ENCODE measurements at places on chromosomes 6 and 20. TPM values are rescaled to one million over a fixed set of nuclear protein-coding genes. Genes with fewer than 3 reads are reported as not detected.

HLA-DPB1 gene
- total RNA-seq = 23.4 TPM

ARFGEF3 gene
- 0.33 TPM for total RNA-seq

DNA sequence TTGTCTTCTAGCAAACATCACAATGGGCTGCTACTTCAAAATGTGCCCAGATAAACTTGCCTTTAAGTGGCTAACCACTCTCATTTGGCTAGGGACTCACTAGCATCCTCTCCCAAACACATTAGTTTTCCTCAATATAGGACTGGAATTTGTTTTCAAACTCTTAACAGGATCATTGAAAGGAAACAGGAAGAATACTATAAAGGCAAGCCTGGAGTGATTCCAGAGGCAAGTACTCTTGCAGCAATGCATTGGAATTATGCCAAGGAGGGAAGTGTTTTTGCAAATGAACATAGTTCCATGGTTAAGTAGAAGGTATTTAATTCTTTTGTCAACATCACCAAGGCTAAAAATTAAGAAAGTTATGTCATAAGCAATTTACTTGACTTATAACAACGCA is 12.2 kb downstream of the EPHA7 start:
- no peak for DNase-seq

GRCh38 chr6:53924821-53925422 is 130.1 kb downstream of the LRRC1 start:
- DNase-seq = no peak

CGA gene
- total RNA-seq = not detected

DNA sequence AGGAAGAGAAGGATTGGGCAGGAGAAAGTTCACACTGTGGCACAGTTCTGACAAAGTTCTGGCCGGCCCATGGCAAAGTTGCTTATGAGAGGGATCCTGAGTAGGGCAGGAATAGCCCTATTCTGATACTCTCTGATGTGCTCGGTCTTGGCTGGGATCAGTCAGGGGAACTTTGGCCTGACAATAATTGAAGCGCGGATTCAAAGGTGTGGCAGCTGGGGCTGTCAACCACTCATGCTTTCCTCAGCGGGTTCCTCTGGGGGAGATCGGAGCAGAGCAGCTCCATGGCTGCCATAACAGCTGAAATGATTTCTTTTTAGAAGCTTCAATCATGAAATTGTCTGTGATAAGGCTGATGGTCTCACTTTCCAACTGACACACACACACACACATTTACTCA is 714.1 kb downstream of the DHX35 start:
- DNase-seq = no peak

DNA sequence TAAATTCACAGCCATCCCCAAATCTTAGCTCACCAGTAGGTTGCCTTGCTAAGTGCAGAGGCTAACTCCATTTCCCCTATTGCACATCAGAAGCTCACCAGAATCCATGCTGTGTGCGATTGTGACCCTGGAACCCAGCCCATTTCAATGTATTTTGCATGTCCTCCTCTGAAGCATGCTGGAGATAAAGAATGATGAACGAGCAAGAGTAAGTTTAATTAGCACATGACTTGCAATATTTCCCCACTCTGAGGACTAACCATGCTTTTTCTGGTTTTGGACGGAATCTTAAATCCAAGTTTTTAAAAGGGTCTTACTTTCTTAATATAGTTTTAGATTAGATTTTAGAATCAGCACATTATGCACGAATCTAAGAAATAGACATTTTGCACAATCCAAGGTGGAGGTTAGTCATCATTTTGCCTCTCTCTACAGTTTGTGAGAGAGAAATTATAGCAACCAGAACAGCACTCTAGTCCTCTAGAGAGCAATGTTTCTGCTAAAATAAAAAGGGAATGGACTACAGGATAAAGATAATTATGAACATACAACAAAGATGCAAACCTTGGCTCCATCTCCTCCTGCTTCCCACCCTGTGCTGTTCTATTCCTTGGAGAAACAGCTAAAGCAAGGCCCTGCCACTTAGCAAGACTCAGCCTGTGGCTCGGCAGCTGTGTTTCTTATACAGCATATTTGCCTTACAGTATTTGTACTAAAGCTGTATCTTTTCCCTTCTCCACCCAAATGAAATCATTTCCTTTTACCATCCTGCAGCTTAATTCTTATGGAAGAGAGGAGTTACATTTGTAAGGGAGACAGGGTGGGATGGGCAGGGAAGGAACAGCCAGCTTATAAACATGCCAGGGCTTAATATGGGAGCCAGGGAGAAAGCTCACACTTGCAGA is 24.9 kb upstream of the LAMA4 start:
- DNase-seq = no peak

PDE7B gene
- 0.75 TPM for total RNA-seq

SIRPA gene
- 5.4 TPM for total RNA-seq

GRCh38 chr6:44556046-44556445 is 168.5 kb downstream of the CDC5L start:
- no peak for DNase-seq

DNA sequence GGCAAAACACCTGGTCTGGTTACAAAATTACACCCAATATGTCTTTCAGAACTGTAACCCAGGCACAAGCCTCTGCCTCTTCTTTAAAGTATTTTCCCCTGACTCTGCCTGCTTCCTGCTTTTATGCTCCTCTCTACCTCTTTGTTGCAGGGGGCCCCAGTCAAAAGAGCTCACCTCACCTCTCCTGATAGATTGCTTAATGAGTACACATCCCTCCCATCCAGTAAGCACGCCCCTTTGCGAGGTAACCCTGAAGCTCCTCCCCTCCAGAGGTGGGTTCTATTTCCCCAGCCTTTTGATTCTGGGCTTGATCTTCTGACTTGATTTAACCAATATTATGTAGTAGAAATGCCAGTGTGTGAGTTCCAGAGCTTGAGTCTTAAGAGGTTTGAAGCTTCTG is 56.6 kb upstream of the EYA2 start:
- no peak for DNase-seq

DNA sequence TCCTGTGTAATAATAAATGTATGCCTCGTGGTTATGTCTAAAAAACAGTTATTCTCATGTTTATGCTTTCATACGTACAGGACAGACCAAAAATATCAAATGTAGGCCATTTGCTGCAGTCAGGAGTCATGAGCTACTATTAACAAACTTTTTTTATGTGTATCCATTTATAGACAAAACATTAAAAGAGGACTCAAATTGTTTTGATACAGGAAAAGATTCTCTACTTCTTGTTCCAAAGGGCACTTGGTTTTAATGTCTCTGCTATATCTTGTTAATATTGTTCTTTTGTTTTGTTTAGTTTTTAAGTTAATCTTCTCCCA is 155.2 kb downstream of the ZDHHC14 start:
- no peak for DNase-seq

RAET1L gene
- total RNA-seq = not detected

DNA sequence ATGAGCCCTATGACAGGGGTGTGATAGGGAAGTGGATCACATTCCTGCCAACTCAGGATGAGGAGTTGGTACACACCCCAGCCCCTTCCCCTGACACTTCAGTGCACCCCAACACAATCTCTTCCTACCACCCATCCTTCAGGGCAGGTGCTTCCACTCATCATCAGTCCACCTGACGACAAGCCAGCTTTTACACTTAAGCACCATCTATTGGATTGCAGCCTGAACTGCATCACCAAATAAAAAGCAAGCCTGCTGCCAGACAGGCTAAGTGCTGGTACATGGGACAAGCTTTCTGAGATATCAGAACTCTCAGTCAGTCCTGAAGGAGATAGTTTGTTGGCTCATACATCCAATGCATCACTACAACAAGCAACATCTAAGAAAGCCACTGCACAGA is 69.0 kb upstream of the TMEM200A start:
- DNase-seq = no peak

RAB44 gene
- total RNA-seq = 1.3 TPM

GRCh38 chr6:149032599-149033405 is 284.7 kb upstream of the TAB2 start:
- DNase-seq = no peak

- no peak for DNase-seq
These were observed 52.2 kb downstream of the TPBG start for GRCh38 chr6:82415820-82416219.

BACH2 gene
- total RNA-seq = 1.9 TPM

ZBTB9 gene
- total RNA-seq = 1.6 TPM

GRCh38 chr6:55136916-55137315 is 37.4 kb upstream of the HCRTR2 start:
- no peak for DNase-seq

DNA sequence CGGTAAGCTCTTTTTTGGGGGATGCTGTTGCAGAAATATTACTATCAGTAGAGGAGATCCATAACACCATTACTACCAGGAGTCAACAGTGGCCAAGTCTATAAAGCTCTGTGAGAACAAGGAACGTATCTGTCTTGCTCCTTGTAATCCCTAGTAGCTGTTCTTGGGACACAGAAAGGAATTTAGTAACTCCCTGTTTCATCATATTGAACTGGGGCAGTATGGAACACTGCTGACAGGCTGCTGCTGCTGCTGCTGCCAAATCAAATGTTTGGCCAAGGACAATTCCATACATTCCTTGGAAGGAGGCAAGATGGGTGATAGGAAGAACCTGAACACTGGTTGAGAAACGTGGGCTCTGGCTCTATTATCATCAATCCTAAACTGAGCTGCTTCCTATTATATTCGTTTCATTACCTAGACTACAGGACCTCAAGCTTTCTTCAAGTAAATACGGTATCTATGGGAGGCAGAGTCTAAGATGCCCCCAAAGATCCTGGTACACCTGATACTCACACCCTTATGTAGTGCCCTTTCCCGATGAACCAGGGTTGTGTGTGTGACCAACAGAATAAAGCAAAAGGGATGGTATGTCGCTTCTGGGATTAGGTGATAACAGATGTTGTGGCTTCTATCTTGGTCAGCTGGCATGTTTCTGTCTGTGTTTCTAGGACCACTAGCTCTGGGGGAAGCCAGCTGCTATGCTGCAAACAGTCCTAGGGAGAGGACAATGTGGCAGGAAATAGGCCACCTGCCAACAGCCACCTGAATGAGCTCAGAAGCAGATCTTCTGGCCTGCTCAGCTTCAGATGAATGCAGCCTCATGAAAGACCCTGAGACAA is 39.5 kb downstream of the ELOVL5 start:
- DNase-seq = no peak

- no peak for DNase-seq
These were observed 29.5 kb upstream of the KCNB1 start for GRCh38 chr20:49511788-49512525.

Data from liver (tissue), 10 donors.